ENCODE measurements at places on chromosomes 3 and 15.

DNA sequence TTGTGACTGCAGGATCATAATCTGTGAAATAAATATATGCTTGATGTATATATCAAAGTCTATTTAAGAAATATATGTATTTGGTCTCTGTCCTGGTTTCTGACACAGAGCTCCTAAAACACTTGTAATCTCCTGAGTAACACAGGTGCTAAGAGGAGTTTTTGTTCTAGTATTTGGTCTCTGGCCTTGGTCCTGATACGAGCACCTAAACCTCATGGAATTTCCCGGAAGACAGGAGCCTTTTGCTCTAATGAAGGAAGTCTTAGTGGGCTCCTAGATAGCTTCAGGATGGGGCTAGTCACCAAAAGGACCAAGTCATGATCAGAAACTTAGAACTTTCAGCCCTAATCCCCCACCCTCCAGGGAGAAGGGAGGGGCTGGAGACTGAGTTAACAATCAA, 19.2 kb upstream of the MUSTN1 start:
- DNase-seq, result no peak

GRCh38 chr3:174193604-174194003, 665.5 kb upstream of the NAALADL2 start:
- no peak for DNase-seq

GRCh38 chr3:197337656-197338055, 39.2 kb upstream of the DLG1 start:
- no peak for DNase-seq

DNA sequence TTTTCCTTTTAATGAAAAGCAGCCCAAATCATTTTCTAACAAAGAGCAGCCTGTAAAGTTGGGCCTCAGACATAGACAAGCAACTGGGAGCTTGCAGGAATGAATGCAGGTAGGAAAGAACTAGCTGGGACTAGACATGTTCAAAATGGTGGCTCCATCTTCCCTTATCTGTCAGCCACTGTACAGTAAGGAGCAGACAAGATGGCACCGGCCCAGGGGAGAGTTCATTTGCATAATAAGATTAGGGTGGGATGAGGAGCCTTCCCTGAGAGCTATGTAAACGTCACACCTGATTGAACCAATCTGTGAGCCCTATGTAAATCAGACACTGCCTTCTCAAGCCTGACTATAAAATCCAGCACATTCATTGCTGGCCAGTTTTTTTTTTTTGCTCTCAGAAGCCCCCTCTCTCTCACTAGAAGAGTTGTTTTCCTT, 59.7 kb upstream of the GK5 start:
- DNase-seq, result no peak

DNA sequence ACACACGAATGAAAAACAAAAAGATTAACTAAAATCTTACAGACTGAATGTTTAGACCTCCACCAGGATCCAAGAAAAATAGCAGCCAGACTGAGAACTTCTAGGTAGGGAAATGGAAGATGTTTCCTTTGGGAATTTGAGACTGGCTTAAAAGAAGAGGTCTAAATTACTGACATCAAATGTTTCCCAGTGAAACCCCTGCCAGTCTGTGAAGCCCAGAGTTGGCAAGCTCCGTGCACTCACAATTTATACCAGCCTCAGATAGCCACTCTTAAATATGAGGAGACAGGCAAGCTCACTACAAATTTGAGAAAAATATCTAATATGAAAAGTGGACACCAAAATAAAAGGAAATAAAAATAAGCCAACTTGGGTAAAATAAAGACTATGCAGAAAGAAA, 700.5 kb upstream of the ZNF385D start:
- DNase-seq, result no peak

GRCh38 chr3:13237776-13238490, 164.7 kb upstream of the IQSEC1 start:
- no peak for DNase-seq

- no peak for DNase-seq
Observed at GRCh38 chr15:45064386-45064785, 41.4 kb downstream of the SORD start.

GRCh38 chr15:83592370-83593040, 61.4 kb upstream of the ADAMTSL3 start:
- DNase-seq, result no peak

DNA sequence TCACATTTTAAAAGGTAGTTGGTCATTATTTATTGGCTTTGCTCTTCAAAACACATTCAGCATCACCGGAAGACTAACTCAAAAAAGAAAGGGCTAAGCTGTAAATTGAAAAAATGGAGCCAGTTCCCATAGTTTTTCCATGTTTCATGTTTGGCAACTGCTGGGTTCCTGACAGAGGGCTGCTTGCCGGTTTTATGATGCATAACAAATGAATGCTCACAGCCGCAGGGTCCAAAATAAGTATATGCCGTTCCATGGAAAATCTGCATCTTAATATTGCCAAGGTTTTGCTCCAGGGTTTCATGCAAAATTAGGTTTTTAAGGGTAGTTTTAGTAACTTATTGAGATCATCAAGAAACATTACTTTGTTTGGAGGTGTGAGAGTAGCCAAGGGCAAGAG, 15.8 kb downstream of the SLC12A1 start:
- DNase-seq, result no peak

DNA sequence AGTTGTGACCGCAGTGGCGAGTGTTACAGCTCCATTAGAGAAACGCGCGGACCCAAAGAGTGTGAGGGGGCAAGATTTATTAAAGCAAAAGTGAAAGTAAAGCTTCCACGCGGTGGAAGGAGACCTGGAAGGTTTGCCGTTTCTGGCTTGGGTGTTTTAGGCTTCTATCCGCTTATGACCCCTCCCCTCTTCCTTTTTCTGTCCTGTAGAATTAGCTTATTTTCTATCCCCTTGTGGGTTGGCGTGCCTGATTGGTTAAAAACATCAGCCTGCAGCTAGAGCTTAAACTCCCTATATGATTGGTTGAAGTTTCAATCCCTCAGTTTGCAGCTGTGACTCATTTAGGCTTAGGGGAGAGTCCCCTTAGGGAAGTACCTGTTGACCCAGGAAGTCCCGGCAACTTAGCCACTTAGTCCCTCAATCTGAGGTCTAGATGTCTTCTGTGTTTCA, 39.6 kb downstream of the C3orf38 start:
- DNase-seq, result peak; percentile 7

DNA sequence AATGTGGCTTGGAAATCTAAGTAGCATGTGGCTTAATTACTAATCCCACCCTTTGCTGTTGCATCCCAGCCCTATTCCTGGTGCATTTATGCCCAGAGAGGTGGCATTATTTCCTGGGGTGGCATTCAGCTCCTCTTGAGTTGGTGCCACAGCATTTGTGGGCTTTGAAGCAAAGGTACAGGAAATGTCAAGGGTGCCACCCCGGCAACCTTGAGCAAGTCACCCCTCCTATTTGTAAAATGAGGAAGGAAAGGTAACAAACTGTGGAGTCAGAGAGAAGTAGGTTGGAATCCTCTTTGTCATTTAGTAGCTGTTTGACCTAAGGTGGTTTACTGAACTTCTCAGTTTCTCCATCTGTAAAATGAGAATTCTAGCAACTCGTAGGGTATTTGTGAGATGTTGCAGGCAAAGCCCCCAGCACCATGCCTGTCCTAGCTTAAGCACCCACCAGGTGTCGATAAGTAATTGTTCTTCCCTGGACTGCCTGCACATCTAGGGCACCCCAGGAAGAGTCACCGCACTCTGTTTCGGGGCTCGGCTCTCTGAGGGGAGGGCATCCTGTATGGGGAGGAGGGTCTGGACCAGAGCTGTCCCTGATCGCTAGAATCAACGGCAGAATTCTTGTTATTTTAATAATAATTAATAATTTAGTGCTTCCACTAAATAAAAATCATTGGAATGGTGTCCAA, 17.1 kb downstream of the ISG20 start:
- DNase-seq, result no peak

GRCh38 chr3:153233986-153234385, 72.0 kb downstream of the RAP2B start:
- DNase-seq, result no peak

GRCh38 chr3:119125742-119126504, 20.0 kb upstream of the TEX55 start:
- no peak for DNase-seq

GRCh38 chr3:104906001-104906639, 460.6 kb upstream of the ALCAM start:
- no peak for DNase-seq

- DNase-seq, result no peak
Observed at GRCh38 chr15:100234158-100235029, 107.4 kb downstream of the ADAMTS17 start.

- no peak for DNase-seq
Observed at GRCh38 chr3:172646439-172647015, 64.3 kb downstream of the NCEH1 start.

- no peak for DNase-seq
Observed at GRCh38 chr3:61981060-61981459, 392.3 kb downstream of the FEZF2 start.

DNA sequence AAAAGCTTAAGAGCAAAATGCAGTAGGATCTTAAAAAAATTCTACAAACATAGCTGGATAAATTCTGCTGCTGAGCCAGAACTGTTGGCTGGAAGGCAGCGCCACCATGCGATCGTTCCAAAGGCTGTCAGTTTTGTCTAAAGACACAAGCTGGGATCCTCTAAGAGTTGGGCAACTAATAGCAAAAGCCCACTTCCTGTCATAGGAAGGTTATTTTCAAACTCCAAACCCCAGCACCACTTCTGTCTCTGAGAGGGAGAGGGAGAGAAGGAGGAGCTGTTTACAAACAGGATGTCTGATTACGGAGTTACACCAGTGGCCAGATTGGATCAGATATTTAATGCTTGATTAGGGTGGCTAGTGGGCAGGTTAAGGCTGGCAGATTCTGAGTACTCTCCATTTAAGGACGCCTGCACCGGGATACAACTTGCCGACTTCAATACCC, 44.0 kb downstream of the EIF4E3 start:
- no peak for DNase-seq

- peak; percentile 23 for DNase-seq
Observed at GRCh38 chr15:99755692-99756409, 22.6 kb upstream of the LYSMD4 start.

- DNase-seq, result no peak
Observed at GRCh38 chr15:72047020-72047419, 70.9 kb downstream of the MYO9A start.

DNA sequence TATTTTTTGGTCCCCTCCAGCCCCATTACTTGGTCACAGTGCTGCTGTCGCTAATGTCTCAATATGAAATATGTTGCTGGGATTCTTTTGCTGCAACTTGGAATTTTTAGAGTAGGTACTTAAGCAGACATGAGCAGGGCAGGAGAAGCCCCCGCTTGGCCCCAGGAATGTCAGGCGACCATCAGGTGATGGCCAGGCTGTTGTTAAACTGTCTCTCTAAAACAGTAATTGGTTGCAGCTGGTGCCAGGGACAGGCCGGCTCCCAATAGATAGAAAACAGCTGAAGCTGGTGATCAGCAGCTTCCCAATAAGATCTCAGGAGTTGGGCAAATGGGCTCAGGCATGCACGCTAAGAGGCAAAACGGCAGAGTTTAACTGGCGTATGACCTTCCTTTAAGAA, 329.9 kb upstream of the TBL1XR1 start:
- DNase-seq, result no peak

GRCh38 chr3:72234391-72234790, 449.4 kb upstream of the PROK2 start:
- DNase-seq, result no peak

DNA sequence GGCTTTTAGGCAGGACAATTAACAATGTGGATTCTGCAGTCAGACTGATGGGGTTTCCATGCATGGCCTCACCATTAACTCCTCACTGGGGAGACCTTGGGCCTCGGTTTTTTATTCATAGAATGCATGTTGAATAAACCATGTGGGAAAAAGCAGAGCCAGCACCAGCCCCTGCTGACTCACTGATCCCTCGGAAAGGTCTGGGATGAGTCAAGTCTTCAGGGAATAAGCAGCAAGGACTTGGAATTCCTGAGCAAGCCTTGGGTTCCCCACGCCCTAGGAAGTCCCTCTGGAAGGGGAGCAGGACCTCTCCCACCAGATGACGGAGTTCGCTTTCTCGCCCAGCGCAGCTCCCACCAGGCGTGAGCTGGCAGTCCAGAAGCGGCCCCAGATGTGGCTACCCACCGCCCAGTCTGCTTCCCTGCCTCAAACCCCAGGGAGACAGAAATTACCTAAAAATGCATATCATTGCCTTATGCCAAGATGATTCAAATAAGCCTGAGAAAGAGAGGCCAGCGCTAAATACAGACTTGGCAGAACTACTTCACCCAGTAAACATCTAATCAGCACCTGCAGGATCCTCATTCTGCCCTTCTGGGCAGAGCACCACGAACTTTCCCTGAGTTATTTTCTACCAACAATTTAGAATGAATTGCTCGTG, 45.4 kb downstream of the BTD start:
- DNase-seq, result no peak

- no peak for DNase-seq
Observed at GRCh38 chr3:136385457-136385856, 135.3 kb downstream of the PCCB start.

- DNase-seq, result no peak
Observed at GRCh38 chr3:162441716-162442115, 945.1 kb downstream of the OTOL1 start.

DNA sequence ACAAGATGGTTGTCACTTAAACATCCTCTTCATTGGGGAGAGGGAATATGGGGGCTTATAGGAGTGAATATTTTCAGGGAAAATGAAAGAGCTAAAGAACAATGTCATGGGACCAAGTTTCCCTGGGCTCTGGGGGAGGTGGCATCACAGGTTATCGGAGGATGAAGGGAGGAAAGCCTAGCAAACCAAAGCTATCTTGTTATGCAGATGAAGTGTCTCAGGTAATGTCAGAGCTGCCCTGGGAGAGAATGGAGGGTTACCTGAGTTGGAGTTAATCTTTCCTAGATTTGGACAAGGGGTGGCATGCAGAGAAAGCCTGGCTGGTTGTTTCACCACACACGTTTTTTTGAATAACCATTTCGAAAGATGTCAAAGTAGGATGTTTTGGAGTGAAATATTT, 308.1 kb upstream of the ATP10A start:
- DNase-seq, result no peak

GRCh38 chr15:89575656-89576416, 567 bp downstream of the TICRR start:
- peak; percentile 21 for DNase-seq

GRCh38 chr3:161957467-161957866, 460.9 kb downstream of the OTOL1 start:
- DNase-seq, result no peak

- peak; percentile 38 for DNase-seq
Observed at GRCh38 chr3:32177702-32178198, 60.7 kb upstream of the CMTM8 start.
